ENCODE measurements at places on chromosomes 13 and 19.
A peak's percentile ranks its signal among the peaks of the same experiment; 100 is the strongest.

GRCh38 chr19:45769821-45770191, 754 bp upstream of the SIX5 start:
- DNase-seq: no peak

- no peak for DNase-seq
Observed at GRCh38 chr19:35087393-35087792, 28.2 kb upstream of the FXYD3 start.

DNA sequence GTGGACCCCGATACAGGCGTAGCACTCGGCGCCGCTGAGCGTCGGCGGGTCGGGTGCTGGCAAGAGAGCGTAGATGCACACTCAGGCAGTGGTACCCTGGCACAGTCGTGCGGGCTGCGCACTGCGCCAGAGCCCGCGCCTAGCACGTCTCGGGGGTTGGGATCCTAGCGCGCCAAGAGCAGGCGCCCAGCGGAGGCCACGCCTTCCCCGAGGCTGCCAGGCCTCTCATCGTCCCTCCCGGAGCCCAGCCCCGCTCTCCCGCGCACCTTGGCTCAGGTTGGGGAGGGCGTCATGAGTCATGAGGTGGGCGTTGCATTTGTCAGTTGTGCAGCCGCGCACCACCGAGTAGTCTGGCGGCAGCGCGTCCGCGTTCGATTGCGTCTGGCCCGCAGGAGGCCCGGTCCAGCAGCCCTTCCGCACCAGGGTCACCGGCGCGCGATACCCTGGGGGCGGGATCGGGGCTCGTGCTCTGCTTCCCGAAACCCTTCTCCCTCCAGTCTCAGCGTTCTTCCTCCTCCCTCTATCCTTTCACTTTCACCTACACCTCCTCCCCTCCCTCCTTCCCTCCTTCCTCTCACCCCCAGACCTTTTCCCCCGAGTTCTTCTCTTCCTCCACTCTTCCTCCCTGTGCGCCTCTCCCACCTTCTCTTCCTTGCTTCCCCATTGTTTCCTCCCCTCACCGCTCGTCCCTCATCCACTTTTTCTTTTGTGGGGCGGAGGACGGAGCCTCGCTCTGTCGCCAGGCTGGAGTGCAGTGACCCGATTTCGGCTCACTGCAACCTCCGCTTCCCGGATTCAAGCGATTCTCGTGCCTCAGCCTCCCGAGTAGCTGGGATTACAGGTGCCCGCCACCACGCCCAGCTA, 3.5 kb downstream of the LYPD5 start:
- DNase-seq: peak; percentile 27

GRCh38 chr13:22240716-22241115, 569.8 kb downstream of the FGF9 start:
- no peak for DNase-seq

DNA sequence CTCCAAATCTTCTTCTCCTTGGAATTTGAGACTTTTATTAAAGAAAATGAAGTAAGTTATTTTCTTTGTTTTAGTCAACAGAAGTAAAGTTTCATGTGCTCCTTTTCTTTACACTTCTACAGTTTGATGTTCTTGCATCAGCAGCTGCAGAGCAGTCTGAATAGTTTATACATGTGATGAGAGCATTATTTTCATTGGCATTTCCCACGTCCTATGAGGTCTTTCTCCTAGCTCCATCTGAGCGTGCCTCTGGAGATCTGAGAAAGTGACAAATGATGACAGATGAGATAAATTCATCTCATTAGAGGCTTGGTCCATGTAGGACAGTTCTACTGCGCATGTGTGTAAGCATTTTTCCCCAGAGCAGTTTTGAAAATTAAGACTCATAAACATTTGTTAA, 1290.0 kb downstream of the UQCRFS1 start:
- DNase-seq: no peak

DNA sequence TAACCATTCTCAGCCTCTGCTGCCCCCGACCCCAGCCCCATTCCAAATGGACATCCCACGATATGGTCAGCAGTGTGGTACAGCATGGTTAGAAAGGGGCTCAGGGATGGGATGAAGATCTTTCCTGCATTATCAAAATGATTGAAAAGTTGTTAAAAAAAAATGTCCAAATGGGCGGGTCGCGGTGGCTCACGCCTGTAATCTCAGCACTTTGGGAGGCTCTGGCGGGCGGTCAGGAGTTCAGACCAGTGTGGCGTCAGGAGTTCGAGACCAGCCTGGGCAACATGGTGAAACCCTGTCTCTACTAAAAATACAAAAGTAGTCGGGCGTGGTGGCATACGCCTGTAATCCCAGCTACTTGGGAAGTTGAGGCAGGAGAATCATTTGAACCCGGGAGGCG, 54.3 kb upstream of the ZNF254 start:
- DNase-seq: no peak

GRCh38 chr13:52348071-52348470, 57.9 kb downstream of the THSD1 start:
- peak; percentile 88 for DNase-seq

DNA sequence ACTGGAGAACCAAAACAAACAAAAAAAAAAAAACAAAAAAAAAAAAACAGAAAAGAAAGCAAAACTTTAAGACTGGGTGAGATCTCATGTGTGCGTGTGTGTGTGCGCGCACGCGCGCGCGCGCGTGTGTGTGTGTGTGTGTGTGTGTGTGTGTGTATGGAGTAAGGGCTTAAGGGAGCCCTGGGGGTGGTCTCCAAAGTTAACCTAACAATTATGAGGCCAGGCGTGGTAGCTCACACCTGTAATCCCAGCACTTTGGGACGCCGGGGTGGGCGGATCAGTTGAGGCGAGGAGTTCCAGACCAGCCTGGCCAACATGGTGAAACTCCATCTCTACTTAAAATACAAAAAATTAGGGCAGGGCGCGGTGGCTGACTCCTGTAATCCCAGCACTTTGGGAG, 46.7 kb downstream of the CYP4F22 start:
- no peak for DNase-seq

- no peak for DNase-seq
Observed at GRCh38 chr13:48930918-48931317, 44.8 kb upstream of the FNDC3A start.

GRCh38 chr19:16564842-16565241, 7.4 kb downstream of the SLC35E1 start:
- no peak for DNase-seq

DNA sequence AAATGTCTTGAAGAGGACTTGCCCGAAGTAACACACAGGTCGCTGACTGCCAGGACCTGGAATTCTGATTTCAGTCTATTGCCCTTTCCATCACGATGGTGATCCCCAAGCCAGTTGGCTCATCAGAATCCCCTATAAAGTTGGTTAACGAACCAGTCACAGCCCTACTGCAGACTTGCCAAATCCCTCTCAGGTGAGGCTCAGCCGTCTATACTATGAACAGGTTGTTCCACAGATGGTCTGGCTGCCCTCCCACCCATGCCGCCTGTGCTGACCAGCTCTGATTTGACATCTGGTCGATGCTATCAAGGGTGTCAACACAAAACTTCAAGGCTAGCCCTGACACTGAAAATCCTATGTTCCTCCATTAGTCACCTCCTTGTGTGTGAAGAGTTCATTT, 90.0 kb downstream of the RNASEH2B start:
- DNase-seq: no peak

GRCh38 chr13:57633950-57634838, 2.6 kb downstream of the PCDH17 start:
- no peak for DNase-seq

- peak; percentile 4 for DNase-seq
Observed at GRCh38 chr19:10009714-10010224, 535 bp downstream of the COL5A3 start.

- DNase-seq: no peak
Observed at GRCh38 chr19:37928527-37929286, 21.7 kb downstream of the SIPA1L3 start.

- DNase-seq: no peak
Observed at GRCh38 chr19:41530761-41531301, 45.1 kb upstream of the CEACAM21 start.

- DNase-seq: no peak
Observed at GRCh38 chr19:15354566-15355296, 22.4 kb upstream of the BRD4 start.

DNA sequence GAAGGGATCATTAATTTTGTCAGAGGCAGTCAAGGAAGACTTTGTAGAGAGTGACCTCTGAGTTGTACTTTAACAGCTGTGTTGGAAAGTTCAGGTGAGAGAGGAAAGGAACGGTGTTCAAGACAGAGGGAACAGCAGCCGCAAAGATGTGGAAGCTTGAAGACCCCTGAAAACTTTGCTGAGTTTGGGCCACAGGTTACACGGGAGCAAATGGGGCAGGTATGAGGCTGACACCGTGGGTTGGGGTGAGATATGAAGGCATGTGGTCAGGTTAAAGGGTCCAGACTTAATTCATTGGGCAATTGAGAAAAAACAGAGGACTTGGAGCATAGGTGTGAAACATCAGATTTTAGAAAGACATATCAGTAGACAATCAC, 72.0 kb upstream of the SERP2 start:
- DNase-seq: no peak

DNA sequence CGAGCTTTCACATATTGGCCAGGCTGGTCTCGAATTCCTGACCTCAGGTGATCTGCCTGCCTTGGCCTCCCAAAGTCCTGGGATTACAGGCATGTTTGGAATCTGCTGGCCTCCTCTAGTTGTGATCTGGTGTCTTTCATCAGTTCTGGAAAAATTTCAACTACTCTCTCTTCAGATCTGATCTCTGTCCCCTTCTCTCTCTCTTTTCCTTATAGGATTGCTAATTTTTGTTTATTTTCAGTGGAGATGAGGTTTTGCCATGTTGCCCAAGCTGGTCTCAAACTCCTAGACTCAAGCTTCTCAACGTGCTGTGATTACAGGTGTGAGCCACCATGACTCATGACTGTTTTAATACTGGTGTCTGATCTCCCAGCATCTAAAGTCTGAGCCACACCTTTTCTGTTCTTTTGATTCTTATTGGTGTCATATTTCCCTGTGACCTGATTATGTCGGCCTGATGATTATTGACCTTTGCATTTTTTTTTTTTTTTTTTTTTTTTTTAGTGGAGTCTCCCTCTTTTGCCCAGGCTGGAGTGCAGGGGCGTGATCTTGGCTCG, 10.4 kb upstream of the NANOS2 start:
- no peak for DNase-seq

DNA sequence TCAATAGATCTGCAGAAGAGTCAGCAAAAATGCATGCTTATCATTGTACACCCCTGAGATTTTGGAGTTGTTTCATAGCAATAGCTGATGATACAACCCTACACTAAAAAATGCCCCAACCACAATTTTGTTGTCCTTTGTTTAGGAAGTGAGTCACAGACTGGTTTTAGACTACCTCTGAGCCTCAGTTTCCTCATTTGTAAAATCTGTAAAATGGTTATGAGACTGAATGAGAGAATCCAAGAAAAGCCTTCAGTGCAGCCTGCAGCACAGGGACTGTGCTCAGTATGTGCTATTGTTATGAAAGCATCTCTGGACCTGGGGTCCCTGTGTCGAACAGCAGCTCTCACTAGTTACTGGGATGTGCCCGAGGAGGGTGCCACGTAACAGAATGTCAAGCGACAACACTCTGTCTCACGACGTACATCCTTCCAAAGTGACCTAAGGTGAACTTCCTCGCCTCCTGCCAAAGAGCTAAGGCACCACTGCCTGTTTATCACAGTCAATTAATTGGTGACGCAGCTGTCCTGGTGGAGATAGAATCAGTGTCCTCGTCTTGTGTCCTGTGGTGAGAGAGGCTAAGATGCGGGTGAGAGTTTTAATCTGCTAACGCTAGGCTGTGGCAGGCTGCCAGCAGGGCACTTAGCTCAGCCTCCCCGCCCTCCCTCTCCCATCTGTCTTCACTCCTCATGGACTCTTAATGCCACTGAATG, 18.1 kb downstream of the DHRS12 start:
- DNase-seq: peak; percentile 62

GRCh38 chr13:101474419-101474957, 22.0 kb downstream of the ITGBL1 start:
- DNase-seq: peak; percentile 92

DNA sequence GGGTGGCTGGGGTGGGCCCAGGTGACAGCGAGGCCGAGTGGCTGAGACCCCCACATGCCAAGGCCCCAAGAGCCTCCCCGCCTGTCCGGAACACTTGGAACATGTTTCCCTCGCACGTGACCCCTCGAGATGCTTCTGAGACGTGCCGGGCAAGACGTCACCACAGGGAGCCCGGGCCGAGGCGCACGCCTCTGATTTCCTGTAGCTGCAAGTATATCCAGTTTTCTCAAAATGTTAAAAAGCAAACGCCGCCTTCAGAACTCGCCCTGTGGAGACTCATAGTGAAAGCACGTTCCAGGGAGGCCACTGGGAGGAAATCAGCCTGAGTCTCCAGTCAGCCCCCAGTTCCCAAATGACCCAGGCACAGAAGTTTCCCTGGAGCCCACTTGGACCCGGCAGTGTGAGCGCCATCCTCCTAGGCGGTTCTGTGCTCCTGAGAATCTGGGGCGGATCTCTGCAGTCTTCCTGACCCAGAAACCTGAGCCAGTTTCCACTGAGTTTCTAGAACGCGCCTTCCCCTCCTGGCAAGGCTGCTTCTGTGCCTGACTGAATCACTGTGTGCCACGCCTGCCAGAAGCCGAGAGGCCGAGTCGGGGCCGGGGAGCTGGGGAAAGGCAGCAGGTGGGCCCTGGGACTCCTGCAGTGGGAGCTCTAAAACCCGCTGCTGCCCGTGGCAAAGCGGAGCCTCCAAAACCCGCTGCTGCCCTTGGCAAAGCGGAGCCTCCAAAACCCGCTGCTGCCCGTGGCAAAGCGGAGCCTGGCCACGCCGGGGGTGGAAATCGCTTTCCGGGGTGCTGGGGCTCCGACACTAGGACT, 179.3 kb downstream of the KDM4B start:
- DNase-seq: no peak

DNA sequence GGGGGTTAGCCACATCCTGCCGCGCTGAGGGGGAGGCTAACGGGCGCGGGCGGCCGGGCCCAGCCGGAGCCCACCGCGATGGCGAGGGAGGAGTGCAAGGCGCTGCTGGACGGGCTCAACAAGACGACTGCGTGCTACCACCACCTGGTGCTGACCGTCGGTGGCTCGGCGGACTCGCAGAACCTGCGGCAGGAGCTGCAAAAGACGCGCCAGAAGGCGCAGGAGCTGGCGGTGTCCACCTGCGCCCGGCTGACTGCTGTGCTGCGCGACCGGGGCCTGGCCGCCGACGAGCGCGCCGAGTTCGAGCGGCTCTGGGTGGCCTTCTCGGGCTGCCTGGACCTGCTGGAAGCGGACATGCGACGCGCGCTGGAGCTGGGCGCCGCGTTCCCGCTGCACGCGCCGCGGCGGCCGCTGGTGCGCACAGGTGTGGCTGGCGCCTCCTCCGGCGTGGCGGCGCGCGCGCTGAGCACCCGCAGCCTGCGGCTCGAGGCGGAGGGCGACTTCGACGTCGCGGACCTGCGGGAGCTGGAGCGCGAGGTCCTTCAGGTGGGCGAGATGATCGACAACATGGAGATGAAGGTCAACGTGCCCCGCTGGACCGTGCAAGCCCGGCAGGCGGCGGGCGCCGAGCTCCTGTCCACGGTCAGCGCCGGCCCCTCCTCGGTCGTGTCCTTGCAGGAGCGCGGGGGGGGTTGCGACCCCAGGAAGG, 692 bp downstream of the RGS9BP start:
- DNase-seq: peak; percentile 14

GRCh38 chr19:49116544-49116943, 2.4 kb downstream of the LIN7B start:
- no peak for DNase-seq

Measured in EL (cell line).